Activated T-helper 2 cell treated with anti-CD3 and anti-CD28 coated beads, Interferon-gamma antibody, Interleukin-2, Interleukin-4, amounts not matched to agents 10 μg/mL and 5 μg/mL and 100 μg/mL, durations not matched to agents 14 hours and 24 hours and 36 hours (primary cell): ENCODE measurements at places on chromosomes 12 and 14.
A peak's percentile ranks its signal among the peaks of the same experiment; 100 is the strongest.

- H3K27me3 ChIP-seq: no peaks in the 10 kb centered on the region
- H3K36me3 ChIP-seq: peaks cover 42% of the 10 kb centered on the region
- no peak overlapping the region for H3K4me3 ChIP-seq
- peak; percentile 54 for DNase-seq
- H3K4me1 ChIP-seq: peaks cover 41% of the 10 kb centered on the region
Observed at GRCh38 chr12:96241846-96242256, 47.7 kb downstream of the ELK3 start.

DNA sequence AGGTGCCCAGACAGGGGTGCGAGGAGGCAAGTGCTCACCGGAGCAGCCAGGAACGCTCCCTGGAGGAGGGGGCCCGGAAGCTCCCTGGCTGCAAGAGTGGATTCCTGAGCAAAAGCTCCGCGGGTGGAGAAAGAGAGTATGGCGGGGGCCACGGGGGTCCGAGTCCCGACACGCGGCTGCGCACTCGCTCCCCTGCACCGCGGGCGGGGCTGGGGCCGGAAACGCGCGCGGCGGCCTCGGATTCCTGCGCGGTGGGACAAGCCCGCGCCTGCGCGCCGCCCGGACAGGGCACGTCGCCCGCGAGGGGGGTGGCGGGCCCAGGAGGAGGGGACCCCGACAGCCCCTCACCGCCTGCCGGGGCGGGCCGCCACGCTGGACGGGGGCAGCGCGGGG lies 27.8 kb upstream of the GPR132 start:
- peaks cover 10% of the 10 kb centered on the region for H3K4me1 ChIP-seq
- peak overlapping the region; percentile 72 for H3K27ac ChIP-seq
- no peaks in the 10 kb centered on the region for H3K36me3 ChIP-seq
- DNase-seq: peak; percentile 64
- peak overlapping the region; percentile 84 for H3K4me3 ChIP-seq

GRCh38 chr14:71365361-71365760 lies 458.1 kb downstream of the PCNX1 start:
- no peak overlapping the region for H3K4me3 ChIP-seq
- no peak overlapping the region for H3K27ac ChIP-seq
- H3K27me3 ChIP-seq: no peaks in the 10 kb centered on the region
- H3K36me3 ChIP-seq: peaks cover 37% of the 10 kb centered on the region

- DNase-seq: no peak
- no peak overlapping the region for H3K27ac ChIP-seq
- no peaks in the 10 kb centered on the region for H3K4me1 ChIP-seq
- H3K36me3 ChIP-seq: no peaks in the 10 kb centered on the region
Observed at GRCh38 chr14:92203116-92203515, 81.3 kb downstream of the CPSF2 start.

- DNase-seq: no peak
- H3K36me3 ChIP-seq: no peaks in the 10 kb centered on the region
- no peak overlapping the region for H3K4me3 ChIP-seq
- H3K27me3 ChIP-seq: peaks cover 26% of the 10 kb centered on the region
- peaks cover 18% of the 10 kb centered on the region for H3K4me1 ChIP-seq
Observed at GRCh38 chr12:6273541-6274230, 36.8 kb upstream of the PLEKHG6 start.

DNA sequence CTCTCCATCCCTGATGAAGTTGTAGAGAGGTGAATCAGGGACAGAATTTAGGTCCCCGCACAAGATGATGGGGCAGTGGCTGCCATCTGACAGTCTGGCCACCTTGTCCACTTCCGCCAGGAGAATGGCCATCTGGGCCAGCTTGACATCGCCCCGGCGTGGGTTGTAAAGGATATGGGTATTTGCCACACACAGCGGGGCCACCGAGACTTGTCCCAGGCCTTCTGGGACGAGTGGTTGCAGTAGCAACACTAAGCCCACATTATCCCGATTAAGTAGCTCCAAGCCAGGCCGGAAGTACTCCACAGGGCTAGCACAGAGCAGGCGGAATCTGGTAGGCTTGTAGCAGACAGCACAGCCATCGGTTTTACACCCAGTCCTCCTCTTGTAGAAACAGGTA lies 6.2 kb downstream of the ANGEL1 start:
- no peaks in the 10 kb centered on the region for H3K27me3 ChIP-seq
- no peak overlapping the region for H3K27ac ChIP-seq
- H3K36me3 ChIP-seq: peaks cover 38% of the 10 kb centered on the region

GRCh38 chr12:108888031-108888430 lies 8.1 kb downstream of the DAO start:
- no peak overlapping the region for H3K27ac ChIP-seq
- no peak for DNase-seq
- H3K27me3 ChIP-seq: no peaks in the 10 kb centered on the region
- H3K36me3 ChIP-seq: no peaks in the 10 kb centered on the region
- H3K4me1 ChIP-seq: no peaks in the 10 kb centered on the region
- H3K4me3 ChIP-seq: no peak overlapping the region
